ENCODE measurements at places on chromosomes 4 and X.

GRCh38 chr4:1172228-1172851 is at the start of gene SPON2:
Gene SPON2, minus strand, starts transcription at chr4:1172583.
- DNase-seq = no peak

DNA sequence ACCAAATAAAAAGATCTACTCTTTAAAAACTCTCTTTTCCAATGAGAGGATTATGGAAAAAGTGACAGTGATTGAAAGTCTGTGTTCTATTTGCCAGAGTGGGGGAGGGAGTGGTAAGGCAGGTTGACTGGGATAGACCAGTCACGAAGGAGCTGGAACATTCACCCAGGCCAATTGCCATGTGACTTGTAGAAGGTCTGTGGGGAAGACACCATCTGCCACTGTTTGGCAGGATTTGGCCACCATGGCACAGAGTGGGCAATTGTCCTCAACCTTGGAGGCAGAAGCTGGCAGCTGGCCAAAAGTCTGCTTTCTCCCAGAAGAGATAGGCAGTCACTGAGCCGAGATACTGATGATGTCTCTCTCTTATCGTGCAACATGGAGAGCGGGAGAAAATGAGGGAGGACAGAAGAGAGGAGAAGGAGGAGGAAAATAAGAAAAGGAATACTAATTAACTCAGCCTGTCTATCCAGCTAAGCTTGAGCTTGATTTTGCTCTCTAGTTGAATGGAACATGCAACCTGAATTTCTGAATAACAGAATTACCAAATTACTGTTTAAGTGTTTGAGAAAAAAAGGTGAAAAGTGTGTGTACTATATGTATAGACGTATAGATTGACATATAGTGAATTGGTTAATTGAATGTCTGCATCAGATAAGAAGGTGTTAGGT is 267.1 kb downstream of the ARHGAP24 start:
- peak; percentile 64 for DNase-seq

GRCh38 chrX:136227948-136228838 is 23.0 kb downstream of the MAP7D3 start:
- DNase-seq = no peak

- DNase-seq = no peak
Measured at GRCh38 chr4:67087897-67088296, 457.4 kb downstream of the CENPC start.

- no peak for DNase-seq
Measured at GRCh38 chr4:111127841-111128240, 505.0 kb upstream of the PITX2 start.

DNA sequence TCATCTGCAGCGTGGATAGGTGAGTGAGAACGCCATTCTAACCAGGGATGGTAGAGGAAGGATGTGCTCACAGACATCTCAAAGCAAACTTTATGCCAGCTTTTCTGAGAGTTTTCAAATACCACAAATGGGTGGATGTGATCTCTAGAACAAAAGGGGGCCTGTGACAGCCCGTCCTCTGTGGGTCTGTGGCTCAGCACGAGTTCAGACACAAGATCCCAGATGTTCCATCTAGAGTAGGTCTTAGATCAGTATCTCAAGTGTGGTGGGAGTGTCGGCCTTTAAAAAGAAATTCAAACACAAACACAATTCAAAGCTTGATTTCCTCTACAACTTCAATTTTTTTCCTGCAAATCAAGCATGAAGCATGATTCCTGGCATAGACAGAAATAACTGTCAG is 22.8 kb downstream of the QDPR start:
- no peak for DNase-seq

- peak; percentile 42 for DNase-seq
Measured at GRCh38 chrX:149504226-149504914, 736 bp downstream of the IDS start.

- DNase-seq = peak; percentile 24
Measured at GRCh38 chr4:45082101-45082500, 355.7 kb upstream of the GNPDA2 start.

- no peak for DNase-seq
Measured at GRCh38 chr4:18109676-18110075, 88.1 kb upstream of the LCORL start.

DNA sequence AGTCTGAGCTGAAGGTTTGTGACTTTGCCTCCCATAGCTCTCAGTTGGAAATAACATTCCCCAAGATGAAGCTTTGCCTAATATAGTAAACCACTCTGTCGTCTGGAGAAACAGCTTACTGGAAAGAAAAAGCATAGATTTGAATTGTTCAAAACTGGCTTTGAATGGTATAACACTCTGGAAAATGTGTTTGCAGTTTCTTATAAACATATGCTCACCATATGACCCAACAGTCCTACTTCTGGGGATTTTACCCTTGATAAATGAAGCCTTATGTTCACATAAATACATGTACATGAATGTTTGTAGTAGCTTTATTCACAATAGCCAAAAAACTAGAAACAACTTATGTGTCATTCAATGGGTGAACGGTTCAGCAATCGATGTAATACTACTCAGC is 10.2 kb downstream of the VEGFD start:
- no peak for DNase-seq

DNA sequence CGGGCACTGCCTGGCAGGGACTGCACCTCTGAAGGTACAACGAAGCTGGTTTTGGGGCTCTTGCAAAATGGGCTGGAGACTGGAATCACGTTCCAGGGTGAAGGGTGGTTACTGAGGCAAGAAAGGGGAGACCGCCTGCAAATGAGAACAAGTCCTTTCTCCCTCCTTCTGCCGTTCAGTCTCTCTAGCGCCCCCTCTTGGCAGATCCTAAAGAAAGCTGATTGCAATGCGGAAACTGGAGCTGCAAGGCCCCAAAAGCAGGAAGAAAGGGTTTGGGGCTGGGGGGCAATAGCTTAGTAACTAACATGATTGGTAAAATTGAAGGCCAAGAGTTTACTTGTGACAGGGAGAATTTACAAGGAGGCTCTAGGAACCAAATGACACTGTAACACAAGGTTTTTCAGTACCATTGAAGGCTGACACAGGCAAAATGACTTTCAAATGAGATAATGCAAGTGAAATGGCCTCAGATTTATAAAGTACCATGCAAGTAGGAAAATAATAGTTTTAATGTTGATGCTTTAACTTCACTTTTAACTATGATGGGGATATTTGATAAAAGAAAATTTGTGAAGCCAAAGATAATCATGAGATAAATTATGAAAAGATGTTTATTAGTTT is 222.7 kb upstream of the HAND2 start:
- no peak for DNase-seq

GRCh38 chr4:139144161-139144859 is 32.7 kb downstream of the ELF2 start:
- peak; percentile 56 for DNase-seq

DNA sequence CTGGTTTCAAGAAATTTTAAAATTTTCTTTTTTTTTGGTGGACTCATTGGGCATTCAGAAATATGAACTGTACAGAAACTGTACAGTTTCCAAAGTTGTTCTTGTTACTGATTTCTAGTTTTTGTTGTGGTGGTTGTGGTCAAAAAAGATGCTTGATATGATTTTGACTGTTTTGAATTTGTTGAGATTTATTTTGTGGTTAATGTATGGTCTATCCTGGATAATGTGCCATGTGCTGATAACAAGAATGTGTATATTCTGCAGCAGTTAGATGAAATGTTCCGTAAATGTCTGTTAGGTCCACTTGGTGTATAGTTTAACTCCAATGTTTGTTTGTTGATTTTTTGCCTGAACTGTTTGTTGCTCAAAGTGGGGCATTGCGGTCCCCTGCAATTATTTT is 127.6 kb upstream of the NUDT6 start:
- DNase-seq = no peak

All from NCI-H2171 treated with DMSO at 0.1 percent for 48 hours (cell line).